ENCODE measurements at places on chromosomes 6 and 20.
A peak's percentile ranks its signal among the peaks of the same experiment; 100 is the strongest.

DNA sequence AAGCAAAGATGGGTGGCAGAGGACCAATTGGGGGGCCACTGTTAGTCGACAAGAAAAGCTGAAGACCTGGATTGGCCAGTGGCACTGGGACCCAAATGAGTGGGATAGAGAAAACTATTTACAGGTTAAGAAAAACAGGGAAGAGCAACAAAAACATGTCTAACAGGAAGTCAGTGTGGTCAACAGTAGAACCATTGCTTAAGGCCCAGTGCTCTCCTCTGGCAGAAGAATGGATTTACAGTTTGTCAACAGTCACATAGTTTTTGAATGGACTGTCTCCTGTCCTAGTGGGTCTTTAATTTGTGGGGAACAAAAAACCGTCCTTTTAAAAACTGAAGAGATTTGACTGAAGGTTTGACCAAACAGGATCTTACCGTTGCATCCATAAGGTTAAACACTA lies 12.1 kb upstream of the WTAP start:
- no peak for DNase-seq

GRCh38 chr6:47810885-47811284 lies 29.1 kb downstream of the OPN5 start:
- DNase-seq: no peak

GRCh38 chr20:62739581-62740285 lies 31.1 kb downstream of the NTSR1 start:
- peak; percentile 92 for DNase-seq

DNA sequence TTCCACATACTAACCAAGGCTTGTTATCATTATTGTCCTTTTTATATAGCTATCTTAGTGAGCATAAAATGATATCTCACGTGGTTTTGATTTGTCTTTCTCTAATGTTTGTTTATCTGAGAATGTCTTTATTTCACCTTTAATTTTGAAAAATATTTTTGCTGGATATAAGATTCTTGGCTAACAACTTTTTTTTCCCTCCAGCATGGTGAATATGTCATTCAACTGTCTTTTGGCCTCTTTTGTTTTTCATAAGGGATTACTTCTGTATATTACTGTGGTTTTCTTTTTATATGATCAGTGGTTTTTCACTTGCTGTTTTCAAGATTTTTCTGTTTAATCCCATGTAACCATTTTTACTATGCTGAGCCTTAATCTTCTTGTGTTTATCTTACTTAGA lies 141.0 kb downstream of the GRM1 start:
- DNase-seq: no peak

DNA sequence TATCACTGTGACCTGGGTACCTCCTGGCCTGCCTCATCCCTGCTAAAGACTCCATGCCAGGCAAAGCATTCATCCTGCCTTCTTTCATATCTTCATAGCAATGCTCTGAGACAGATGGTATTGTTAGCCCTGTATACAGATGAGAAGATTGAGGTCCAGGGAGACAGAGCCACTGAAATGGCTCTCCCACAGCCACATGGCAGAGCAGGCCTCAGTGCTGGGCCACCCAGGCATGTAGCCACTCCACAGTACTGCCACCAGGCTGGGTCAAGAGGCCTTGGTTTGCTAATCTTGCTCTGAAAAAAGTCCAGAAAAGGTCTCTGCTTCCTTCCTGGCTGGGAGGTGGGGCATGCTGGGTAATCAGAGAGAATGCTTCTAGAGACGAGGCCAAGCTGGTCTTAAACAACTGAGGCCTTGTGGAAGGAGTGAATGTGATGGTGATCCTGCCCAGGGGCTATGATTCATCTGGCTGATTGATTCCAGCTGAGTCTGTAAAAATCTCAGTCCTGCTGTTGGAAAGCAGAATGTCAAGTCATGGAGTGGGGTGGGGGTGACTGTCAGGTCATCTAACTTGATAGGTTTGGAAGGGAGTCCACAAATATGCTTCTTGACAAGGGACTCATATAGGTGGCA lies 29.8 kb downstream of the HM13 start:
- DNase-seq: peak; percentile 73

GRCh38 chr6:116764961-116765841 lies at the start of gene FAM162B:
FAM162B (minus strand) TSS chr6:116765719; CDS start chr6:116765576, 143 bp downstream.
- no peak for DNase-seq
